ENCODE measurements at places on chromosomes 16 and 17.

DNA sequence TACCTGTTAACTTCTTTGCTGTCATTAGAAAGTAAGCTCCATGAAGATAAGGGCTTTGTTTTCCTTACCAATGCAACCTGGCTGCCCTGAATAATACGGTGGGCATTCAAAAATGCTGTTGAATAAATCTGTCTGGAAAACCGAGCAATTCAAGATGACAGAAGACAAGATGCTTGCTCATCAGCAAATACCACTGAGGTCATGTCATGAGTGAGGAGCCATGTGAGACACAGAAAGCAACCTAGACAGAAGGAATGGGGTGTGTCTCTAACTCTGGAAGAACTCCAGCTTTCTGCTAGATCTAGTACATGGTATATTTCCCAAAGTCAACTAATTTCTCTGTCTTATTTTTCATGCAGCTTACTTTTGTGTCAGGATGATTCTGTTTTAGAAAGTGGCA lies 64.2 kb downstream of the STH start:
- DNase-seq, result no peak

- no peak for DNase-seq
These were observed 22.8 kb downstream of the TAOK1 start for GRCh38 chr17:29412780-29413565.

DNA sequence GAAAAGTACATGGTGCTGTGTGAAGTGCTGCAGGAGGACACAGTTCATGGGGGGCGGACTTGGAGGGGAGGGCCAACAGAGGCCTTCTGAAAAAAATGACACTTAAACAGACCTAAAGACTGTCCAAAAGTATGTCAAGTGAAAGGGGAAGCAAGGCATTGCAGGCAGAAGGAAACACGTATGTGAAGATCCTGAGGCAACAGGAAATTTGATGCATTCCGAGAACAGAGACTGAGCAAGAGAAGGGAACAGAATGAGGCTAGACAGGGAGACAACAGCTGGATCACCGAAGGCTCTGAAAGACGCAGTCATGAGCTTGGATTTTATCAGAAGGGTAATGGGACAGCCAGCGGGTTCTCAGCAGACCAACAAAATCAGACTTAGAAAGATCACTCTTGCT lies 1.1 kb downstream of the IFT20 start:
- no peak for DNase-seq

GRCh38 chr17:50797135-50797810 lies 30.0 kb upstream of the ANKRD40CL start:
- DNase-seq, result no peak

- peak; percentile 67 for DNase-seq
These were observed 94.0 kb downstream of the SKAP1 start for GRCh38 chr17:48335858-48336500.

- DNase-seq, result no peak
These were observed 84.8 kb upstream of the DOC2B start for GRCh38 chr17:266219-266618.

- peak; percentile 30 for DNase-seq
These were observed 19.3 kb downstream of the CD2BP2 start for GRCh38 chr16:30335598-30336474.

- no peak for DNase-seq
These were observed 28.5 kb downstream of the ST6GALNAC1 start for GRCh38 chr17:76614912-76615617.

GRCh38 chr17:66438101-66438500 lies 135.7 kb downstream of the PRKCA start:
- no peak for DNase-seq

DNA sequence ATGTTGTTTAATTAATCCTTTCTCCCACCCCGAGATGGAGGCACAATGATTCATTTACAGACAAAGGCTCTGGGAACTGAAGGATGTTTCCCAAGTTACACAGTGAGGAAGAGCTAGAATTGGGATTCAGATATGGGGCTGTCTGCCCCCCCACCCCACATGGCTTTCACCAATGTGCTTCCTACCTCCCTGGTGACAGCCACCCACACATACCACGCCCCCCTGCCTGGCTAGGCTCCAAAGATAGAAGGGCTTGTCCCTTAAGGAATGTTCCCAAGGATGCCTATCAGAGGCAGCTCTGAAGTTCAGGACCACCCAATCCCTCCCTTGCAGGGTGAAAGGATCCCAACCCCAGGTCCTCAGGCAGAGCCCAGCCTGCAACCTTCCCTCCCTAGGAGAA lies 32.9 kb downstream of the CFAP20 start:
- no peak for DNase-seq

DNA sequence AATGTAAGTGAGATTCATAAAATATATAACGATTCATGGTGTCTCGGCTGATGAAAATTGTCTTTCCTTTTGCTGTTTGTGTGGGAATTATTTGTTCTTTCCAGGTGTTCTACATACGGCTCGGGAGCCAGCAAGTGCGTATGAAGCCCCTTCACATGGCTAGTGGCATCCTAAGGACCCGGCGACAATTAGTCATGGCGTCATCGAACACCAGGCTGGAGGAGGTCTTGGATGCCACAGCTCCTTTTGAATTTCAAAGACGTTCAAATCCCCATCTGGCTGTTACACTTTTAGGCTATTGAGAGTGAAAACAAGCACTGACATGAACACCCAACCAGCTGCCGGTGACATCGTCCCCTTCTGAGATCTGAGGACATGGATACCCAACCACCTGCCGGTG lies 397.7 kb upstream of the TNRC6C start:
- DNase-seq, result no peak

- no peak for DNase-seq
These were observed 1.8 kb downstream of the PRSS22 start for GRCh38 chr16:2856061-2856670.

DNA sequence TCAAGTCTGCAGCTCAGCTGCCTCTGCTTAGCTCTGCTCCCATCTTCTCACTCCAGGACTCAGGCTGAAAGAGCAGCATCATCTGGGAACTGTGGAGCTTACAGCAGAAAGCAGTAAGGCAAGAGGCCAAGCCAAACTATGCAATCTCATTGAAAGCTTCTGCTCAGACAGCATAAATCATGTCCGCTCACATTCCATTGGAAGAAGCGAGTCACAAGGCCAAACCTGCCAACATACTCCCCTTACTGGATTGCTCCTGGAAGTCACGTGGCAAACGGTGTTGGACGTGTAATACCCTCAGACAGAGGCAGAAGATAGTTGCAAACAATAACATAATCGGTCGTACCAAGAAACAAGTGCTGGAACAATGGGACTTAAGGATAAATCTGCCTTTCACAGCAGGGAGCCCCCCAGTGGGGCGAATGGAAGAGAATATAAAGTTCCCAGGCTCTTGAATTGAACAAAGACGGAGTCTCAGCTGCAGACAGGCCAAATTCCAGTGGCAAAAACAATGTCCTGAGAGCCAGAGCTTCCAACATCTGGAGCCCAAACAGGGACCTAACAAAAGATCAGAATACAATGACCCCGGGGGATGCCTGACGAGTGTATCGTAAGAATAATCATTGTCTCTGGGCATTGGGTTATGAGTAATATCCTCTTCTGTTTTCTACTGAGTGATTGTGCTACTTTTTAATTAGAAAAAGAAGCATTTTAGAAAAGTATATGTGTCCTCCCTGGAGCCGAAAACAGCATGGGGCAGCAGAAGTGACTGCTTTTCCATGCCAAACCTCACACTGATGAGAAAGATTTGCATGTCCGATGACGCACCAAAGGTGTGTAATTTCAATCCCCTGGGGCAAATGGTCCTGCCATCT lies 68.4 kb downstream of the CMC2 start:
- no peak for DNase-seq

- DNase-seq, result no peak
These were observed 643 bp upstream of the NPB start for GRCh38 chr17:81901167-81902022.

DNA sequence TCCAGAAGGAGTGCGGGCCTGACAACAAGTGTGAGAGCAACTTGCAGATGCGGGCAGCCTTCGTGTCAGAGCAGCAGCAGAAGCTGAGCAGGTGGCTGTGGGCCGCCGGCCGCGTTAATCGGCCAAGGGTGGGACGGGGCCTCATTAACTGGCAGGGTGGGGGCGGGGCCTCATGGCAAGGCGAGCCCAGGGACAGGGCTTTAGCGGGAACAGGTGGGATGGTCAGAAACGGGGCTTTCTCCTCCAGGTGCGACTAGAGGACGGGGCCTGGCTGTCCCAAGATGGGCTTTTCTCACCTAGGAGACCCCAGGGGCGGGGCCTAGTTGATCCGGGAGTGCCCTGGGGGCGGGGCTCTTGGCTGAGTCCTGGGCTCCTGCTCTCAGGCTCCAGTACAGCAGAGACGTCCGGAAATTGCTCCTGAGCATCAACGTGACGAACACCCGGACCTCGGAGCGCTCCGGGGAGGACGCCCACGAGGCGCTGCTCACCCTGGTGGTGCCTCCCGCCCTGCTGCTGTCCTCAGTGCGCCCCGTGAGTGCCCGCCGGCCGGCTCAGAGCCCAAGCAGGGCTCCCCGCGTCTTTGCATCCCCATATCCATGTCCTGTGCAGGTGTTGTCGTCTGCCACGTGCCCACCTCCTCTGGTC lies 18.4 kb upstream of the PDK2 start:
- DNase-seq, result no peak

DNA sequence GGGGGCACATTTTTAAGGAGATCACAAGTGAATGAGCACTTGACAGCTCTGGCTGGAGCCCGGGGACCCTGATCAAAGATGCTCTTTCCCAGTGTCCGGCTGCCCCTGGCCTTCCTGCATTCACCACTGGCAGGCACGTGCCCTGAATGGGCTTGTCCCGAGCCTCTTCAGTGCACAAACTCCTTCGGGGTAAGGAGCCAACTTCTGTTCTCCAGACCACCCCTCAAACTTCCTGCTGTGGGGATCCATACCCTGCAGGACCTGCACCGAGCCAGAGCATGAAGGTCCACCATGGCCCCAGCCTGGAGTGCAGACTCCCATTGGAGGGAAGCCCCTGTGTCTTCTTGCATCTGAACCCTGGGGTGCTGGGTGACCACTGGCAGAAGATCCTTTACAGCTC lies 9.8 kb upstream of the SLC12A3 start:
- DNase-seq, result no peak

DNA sequence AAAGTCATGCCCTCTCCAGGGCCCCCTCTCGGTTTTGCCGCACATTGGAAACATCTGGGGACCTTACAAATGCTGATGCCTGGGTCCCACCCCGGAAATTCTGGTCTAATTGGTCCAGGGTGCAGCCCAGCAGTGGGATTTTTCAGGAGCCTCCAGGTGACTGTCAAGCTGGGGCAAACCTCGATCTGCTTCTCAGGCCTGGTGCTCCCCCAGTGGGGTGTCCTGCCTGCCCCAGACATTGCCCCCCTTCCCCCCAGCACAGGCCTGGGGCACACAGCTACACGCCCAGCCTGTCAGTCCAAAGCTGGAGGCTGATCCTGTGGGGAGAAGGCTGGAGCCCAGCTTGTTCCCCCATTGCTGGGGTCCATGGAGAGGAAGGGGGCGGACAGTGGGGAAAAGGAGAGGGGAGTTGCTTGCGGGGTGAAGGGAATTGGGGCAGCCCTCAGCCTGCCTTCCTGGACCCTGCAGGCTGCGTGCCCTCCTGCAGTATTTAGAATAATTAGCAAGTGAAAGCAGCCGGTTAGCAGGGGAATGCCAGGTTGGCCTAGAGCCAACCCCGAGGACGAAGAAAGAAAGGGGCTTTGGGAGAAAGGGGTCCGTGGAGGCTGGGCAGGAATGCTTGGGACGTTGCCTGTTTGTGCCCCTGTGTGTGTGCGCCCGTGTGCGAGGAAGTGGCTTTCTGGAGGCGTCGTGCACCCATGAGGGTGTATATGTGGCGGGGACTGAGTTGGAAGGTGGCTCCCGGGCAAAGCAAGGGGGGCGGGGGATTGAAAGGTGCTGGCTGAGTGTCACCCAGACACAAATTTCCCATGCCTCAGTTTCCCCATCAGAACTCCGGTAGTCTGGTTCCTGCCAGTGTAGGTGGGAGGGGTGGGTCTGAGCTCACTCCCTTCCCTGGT lies 5.9 kb downstream of the FOXJ1 start:
- no peak for DNase-seq

GRCh38 chr17:74639704-74640151 lies 16.2 kb upstream of the CD300E start:
- peak; percentile 57 for DNase-seq

DNA sequence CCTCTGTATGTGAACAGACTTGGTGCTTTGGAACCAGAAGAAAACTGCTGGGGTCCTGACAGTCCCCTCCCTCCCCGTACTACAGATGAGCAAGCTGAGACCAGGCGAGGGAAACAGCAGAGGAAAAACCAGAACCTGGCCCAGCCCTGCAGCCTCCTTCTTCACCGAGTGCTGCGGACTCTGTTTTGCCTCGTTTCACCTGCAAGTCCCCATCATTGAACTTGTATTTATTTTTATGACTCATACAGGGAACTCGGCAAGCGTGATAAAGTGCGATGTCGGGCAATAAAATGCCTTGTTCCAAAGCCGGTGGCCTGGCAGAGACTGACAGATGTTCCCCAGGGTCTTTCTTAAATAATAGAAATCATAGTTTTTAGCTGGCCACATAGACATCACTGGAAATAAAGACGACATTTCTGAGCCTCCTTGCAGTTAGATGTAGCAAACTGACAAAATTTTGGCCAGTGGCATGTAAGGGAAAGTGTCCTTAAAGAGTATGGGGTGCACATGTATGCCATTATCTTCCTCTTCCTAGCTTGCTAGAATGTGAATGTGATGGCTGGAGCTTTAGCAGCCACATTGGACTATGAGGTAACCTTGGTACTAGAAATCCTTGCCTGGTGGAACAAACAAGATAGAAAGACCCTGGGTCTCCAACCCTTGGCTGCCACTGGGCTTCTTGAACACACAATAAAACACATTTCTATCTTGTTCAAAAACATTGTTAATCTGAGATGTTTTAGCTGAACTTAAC lies 128.6 kb downstream of the IRF8 start:
- no peak for DNase-seq
